ENCODE measurements at places on chromosomes 3 and 15. TPM values are rescaled to one million over a fixed set of nuclear protein-coding genes. Genes with fewer than 3 reads are reported as not detected.
A peak's percentile ranks its signal among the peaks of the same experiment; 100 is the strongest.

GRCh38 chr3:49076116-49076515 lies 17.8 kb downstream of the QRICH1 start:
- DNase-seq = no peak

DNA sequence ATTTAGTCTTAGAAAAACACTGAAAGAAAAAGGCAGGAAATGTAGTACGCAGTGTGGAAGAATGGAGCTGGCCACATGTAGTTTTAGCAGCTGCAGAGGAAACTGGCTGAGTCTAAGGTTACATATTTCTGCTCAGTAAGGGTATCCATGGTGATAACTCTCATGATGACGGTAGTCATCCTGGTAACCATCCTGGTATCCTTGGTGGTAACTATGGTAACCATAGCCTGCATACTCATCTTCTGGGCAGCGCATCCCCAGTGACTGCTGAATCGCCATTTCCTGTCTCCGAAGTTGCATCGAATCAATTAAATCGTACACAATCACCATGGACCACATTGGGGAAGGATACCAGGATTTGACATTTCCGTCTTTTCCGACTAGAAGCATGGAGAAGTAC lies 35.7 kb downstream of the CCDC80 start:
- DNase-seq = peak; percentile 34

- no peak for DNase-seq
These were observed 228.3 kb downstream of the ABHD5 start for GRCh38 chr3:43919029-43919428.

GRCh38 chr3:1726741-1727140 lies 371.9 kb upstream of the CNTN4 start:
- DNase-seq = no peak

XIRP1 gene
- 0.09 TPM for total RNA-seq

- DNase-seq = no peak
These were observed 11.5 kb downstream of the RABL3 start for GRCh38 chr3:120730576-120731542.

GRCh38 chr3:172987273-172987672 lies 153.8 kb downstream of the SPATA16 start:
- no peak for DNase-seq
